ENCODE measurements at places on chromosomes 12 and 14.

GRCh38 chr12:89750389-89751351, 42.0 kb upstream of the ATP2B1 start:
- DNase-seq = no peak

DNA sequence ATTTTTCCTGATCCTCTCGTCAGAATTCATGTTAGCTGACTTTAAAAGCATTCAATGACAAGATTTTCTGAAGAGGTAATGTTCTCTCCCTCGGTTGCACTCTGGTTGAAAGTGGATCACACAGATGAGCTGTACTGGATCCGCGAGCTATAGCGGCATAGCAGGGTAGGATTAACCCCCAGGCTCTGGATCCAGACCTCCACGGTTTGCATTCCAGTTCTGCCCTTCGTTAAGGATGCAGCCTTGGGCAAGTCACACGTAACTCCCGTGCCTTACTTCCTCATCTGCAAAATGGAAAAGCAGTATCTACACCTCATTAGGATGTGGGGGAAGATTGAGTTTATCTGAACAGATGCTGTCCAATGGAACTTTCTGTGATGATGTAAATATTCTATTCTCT, 13.8 kb downstream of the CCDC92 start:
- DNase-seq = no peak

DNA sequence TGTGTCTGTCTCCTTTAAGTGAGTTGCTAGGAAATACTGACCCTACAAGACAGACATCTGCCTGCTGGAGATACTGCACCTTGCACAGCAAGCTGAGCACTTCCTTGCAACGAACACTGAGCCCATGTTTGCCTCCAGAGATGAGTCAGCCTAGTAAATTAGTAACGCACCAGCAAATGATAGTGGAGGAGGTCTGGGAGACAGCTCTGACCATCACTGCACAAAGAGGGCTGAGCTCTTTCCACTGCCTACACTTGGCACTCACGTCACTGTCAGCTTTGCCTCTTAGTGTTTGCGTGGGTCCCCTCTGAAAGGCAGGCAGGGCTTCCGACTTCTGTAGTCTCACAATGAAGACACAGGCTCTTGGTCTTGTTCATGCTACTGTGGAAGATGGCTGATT, 109.0 kb downstream of the APAF1 start:
- DNase-seq = no peak

DNA sequence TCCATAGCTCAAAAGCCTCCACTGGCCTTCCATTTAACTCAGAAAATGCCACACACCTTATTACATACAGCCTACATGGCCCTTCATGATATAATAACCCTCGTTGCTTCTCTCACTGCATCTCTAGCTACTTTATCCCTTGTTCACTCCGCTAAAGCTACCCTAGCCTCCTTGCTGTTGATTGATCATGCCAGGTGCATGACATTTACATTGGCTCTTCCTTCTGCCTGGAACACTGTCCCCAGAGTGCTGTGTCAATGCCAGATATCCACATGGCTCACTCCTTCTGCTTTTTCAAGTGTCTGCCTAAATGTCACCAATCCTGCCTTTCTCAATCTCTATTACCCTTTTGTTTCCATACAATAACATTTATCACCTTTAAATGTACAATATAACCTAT, 58.3 kb downstream of the CAND1 start:
- DNase-seq = no peak

DNA sequence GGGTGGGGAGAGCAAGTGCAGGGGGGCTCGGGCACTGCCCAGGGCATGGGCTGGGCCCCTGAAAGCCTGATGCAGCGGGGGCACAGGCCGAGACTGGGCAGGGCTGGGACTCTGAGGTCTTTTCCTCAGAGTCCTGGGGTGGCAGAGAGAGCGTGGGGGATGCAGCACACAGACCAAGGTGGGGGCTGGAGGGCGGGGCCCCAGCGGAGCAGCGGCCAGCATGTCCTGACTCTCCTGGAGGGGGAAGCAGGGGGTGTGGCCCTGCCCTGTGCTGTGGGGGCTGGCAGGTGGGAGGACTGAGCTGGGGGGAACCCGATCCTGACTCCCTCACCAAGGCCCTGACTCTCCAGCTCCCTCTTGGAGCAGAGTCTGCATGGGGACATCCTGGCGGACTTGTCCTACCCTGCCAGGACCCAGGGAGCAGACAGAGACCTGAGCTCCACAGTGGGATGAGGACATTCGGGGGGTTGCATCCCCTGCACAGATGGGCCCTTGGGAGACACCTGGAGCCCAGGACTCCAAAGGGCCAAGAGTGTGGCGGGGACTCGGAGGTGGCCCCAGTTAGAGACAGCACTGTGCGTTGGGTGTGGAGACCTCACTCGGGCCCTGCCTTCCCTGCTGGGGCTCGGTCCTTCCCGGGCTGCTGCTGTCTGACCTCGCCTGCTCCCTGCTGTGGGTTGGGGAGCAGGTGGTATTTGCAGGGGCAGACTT, 326.1 kb downstream of the TMEM121 start:
- DNase-seq = no peak

DNA sequence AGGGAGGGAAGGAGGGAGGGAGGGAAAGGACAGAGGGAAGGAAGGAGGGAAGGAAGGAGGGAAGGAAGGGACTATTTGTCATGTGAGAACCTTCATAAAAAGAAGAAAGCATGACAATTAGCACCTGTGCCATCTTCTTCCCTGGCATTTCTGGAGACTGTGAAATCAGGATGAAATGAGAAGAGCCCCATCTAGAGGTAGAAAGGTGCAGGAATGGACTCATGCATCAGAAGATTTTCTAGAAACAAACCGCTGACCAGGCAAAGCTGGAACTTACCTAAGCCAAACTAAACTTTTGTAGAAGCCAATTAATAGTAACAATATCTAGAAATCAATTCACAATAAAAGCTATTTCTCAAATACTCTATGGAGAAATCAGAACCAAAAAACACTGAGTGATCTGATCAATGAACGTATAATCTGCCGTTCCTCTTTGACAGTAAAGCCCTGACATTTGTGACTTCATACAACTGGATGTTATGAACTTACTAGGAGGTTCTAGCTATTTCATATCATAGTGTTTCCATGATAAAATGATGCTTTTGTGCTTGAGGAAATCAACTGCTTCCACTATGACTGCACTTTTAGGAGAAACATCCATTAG, 24.4 kb upstream of the CRACR2A start:
- no peak for DNase-seq

DNA sequence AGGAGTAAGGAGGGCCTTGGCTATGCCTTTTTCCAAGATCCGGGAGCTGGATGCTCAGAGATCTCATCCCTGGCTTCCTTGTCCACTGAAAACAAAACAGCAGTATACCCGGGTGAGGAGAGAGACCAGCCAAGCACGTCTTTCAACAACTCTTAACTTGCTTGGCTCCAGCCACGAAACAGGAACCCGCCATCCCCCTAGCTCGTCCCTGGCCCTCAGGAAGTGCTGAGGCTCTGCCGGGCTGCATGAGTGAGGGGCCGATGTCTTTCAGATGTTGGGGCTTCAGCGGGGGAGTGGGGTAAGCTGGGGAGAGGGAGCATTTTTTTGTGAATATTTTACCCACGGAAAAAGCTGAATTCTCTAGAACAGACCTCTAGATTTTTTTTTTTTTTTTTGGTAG, 231.1 kb downstream of the CACNA1C start:
- no peak for DNase-seq

DNA sequence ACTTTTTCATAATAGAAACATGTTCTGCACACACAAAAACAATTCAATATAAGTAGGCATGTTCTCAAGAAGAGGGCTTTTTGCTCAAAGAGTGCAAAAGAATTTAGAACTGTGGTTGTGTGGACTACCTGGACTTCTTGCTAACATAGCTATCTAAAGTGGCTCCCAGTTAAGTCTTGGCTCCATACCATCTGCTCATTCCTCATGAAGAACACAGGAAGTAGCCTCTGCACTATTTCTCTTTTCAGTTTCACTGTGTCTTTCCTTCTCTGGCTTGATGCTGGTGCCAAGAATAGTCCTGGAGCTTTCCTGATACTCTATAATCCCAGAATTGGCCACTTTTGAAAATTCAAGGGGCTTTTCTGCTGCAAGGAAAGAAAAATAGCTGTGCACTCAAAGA, 127.4 kb downstream of the CCER1 start:
- no peak for DNase-seq

GRCh38 chr12:15801770-15802744, 12.9 kb upstream of the EPS8 start:
- DNase-seq = no peak

DNA sequence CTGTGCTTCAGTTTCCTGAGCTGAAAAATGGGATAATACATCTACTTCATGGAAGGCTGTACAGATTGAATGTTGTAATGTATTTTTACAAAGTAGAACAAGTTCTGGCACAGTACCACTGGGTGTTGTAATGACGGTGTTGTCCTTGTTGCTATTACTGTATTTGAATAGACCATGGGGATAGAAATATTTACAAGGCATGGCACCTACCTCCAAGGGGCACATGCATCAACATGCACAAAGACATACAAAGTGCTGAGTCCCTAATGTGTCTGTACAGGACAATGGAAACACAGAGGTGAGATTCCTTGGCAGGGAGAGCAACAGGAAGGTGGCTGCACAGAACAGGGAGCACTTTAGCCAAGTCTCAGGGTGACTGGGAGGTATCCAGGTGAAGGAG, 930.6 kb upstream of the TMEM132C start:
- DNase-seq = no peak

GRCh38 chr12:129558036-129558435, 345.8 kb downstream of the TMEM132D start:
- DNase-seq = no peak

GRCh38 chr14:64728106-64728505, 23.9 kb downstream of the PLEKHG3 start:
- no peak for DNase-seq

- DNase-seq = no peak
Observed at GRCh38 chr12:76666290-76666835, 97.6 kb upstream of the ZDHHC17 start.

DNA sequence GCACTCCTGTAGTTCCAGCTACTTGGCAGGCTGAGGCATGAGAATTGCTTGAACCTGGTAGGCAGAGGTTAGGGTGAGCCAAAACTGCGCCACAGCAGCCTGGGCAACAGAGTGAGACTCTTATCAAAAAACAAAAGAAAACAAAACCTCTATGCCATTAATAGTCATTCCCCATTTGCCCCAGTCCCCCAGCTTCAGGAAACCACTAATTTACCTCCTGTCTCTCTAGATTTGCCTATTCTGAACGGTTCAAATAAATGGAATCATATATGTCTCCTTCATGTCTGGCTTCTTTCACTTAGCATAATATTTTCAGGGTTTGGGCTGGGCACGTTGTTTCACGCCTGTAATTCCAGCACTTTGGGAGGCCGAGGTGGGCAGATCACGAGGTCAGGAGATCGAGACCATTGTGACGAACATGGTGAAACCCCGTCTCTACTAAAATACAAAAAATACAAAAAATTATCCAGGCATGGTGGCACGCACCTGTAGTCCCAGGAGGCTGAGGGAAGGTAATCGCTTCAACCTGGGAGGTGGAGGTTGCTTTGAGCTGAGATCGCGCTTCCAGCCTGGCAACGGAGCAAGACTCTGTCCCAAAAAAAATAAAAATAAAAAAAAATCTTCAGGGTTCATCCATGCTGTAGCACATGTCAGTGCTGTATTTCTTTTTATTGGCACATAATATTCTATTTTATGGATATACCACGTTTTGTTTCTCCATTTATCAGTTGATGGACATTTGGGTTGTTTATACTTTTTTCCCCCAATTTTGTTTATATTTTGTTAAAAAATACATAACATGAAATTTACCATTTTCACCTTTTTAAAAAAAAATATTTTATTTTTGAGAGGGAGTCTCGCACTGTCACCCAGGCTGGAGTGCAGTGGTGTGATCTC, 31.9 kb downstream of the KNTC1 start:
- DNase-seq = no peak

GRCh38 chr14:24795406-24795805, 161.4 kb upstream of the GZMB start:
- DNase-seq = no peak

- no peak for DNase-seq
Observed at GRCh38 chr14:77290705-77291104, 19.7 kb upstream of the NGB start.

- peak; percentile 54 for DNase-seq
Observed at GRCh38 chr12:122022393-122023338, 982 bp downstream of the BCL7A start.

DNA sequence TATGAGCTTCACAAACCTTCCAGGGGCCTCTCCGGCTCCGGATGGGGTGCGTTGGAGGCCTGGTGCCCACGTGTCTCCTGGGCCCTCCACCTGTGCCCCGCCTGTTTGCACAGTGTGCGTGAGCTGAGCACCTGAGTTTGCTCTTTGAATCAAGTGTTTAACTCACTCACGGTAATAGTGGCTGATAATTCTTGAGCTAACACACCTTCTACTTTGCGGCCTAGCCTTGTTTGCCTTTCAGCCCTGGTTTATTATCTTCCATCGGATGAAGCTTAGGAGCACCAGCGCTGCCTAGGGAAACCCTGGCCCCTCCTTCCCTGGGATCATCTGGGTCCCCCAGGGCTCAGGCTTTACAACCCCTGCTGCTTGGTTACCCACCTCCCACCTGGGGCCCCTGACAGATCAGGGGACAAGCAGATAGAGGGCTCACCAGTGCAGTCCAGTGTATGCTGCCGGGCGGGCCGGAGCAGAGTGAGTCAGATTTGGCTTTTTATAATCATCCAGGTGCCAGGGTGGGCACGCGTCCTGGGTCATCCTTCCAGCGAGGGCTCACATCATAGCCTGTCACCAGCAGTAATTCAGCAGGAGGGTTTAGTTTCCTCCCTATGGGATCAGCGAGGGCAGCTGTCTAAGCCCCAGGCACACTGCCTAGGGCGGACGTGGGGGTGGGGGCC, 62.8 kb upstream of the RFLNA start:
- DNase-seq = no peak

DNA sequence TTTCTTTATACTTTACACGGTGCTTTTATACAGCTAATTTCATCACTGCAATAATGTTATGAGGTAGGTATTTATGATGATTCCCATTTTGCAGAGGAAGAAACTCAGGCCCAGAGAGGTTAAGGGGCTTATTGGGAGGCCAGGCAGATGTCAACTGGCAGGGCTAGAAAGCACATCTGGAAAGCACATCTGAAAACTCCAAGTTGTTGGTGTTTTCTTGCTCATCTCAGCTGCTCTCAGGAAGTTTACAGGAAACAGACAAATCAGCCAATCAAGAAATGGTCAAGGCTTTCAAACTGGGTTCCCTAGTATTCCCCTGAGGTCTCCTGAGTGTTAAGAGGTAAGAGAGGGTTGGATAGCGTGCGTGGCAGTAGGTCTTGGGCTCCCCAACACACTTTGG, 124.1 kb upstream of the MED13L start:
- no peak for DNase-seq

GRCh38 chr14:97771340-97772045, 974.3 kb downstream of the VRK1 start:
- DNase-seq = no peak

- DNase-seq = no peak
Observed at GRCh38 chr12:119631930-119632678, 35.8 kb upstream of the PRKAB1 start.

GRCh38 chr12:128381541-128381940, 114.6 kb downstream of the TMEM132C start:
- DNase-seq = no peak

- DNase-seq = no peak
Observed at GRCh38 chr14:40955131-40955505, 651.6 kb upstream of the LRFN5 start.

All from mesothelial cell of epicardium (in vitro differentiated cells).